CD8-positive, alpha-beta T cell (primary cell): ENCODE measurements at places on chromosomes 2 and 18.

DNA sequence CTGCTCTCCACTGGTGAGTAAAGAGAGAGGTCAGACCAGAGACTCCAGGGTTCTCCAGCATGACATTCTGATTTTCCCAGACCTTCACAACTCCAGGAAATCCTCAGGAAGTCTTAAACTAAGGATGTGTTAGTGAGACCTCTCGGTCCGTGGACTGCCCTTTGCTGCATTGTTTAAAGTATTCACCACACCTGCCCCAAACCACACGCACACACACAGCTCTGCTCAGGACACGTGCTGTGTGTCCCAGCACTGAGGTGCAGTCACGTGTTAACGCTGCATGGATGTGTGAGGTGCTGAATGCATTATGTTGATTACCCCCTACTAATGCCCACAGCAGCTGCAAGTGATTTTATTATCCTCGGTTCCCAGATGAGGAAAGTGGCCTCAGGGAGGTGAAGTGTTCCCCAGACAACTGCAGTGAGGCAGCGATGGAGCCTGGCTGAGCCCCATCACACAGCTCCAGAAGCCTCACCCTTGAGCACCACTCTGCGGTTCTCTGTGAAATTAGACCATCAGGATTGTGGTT is 68.4 kb downstream of the TRAPPC12 start:
- no peak for DNase-seq

- no peak for DNase-seq
Observed at GRCh38 chr18:79590191-79591031, 89.2 kb upstream of the CTDP1 start.

- no peak for DNase-seq
Observed at GRCh38 chr18:50726960-50727589, 92.7 kb downstream of the MRO start.

DNA sequence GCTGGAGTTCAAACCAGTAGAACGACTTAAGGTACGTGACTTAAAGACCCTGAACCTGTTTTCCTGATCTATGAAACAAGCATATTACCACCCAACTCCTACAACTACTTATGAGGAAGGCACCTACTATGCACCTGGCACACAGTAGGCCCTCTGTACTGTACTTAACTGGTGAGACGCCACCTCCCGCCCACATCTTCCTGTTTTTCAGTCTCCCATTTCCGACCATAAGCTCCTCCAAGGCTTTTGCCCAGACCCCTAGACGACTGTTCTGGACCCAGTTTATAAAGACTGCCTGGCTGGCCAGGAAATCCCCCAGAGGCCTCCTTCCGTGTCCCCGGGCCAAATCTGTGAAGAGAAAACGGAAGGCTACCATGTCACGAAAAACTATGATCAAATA is 1.5 kb downstream of the GALNT14 start:
- DNase-seq, result no peak

GRCh38 chr18:23205980-23206379 is 70.7 kb downstream of the CABLES1 start:
- no peak for DNase-seq

- peak; percentile 97 for DNase-seq
Observed at GRCh38 chr18:9136315-9137155, at the start of gene ANKRD12. ANKRD12 (plus strand) TSS chr18:9136781; CDS start chr18:9182433, 45,652 bp downstream.

DNA sequence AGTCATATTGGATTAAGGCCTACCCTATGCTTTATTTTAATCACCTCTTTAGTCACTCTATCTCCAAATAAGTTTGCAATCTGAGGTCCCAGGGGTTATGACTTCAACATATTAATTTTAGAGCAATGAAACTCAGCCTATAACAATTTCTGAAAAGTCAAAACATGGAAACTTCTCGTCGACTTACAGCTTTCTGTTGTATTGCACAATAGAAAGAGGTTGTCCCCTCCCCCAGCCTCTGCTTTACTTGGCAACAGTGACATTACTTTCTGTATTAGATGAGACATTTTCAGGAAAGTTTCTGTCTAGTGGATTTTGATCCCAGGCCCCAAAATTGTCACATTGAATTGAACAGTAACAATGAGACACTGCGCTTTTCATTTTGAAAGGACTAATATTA is 326.4 kb downstream of the THSD7B start:
- DNase-seq, result no peak

DNA sequence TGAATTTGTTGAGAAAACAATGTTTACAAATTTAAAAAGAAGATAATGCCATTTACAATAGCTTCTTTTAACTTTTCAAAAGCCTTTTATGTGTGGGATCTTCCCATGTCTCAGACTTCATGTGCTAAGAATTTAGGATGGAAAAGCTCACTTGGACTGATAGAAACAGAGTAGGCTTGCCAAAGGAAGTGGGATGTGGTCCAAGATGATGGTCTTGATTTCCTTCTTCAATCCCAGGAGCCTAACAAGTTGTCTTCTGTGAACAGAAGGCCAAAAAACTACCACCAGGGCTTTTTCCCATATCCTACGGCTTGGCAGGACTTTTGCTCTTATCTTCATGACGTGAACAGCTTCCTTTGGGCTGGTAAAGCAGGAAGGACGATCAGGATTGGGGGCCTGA is 9.5 kb downstream of the CXCR4 start:
- no peak for DNase-seq

- DNase-seq, result peak; percentile 19
Observed at GRCh38 chr2:20326163-20326780, 24.4 kb downstream of the PUM2 start.

DNA sequence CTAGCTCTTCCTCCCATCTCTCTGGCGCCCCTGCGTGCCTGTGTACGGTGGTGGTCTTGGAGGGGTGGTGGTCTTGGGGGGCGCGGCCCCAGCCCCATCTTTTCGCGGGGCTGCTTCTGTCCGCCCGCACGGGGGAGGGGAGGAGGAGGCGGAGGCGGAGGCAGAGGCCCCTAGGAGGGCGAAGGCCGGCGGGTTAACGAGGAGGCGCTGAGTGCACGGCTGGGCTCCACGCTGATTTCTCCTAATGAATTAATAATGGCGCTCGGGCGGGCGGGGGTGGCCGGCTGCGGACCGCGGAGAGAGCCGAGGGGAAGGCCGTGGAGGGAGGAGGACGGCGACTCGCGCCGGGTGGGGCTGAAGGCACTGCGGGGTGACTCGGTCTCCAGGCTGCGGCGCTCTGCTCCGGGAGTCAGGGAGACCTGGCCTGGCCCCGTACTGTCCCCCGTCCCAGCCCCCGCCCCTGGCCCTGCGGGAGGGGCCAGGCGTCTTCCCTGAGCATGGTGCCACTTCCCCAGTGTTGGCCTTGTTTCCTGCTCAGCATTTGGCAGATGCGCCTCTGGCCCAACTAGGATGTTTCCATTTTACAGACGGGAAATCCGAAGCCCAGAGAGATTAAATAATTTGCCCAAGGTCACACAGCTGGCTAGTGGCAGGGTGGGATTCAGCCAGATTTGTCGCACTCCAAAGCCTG is 6.0 kb downstream of the GAREM2 start:
- DNase-seq, result no peak

GRCh38 chr18:22541232-22541631 is 123.5 kb upstream of the CTAGE1 start:
- DNase-seq, result no peak

DNA sequence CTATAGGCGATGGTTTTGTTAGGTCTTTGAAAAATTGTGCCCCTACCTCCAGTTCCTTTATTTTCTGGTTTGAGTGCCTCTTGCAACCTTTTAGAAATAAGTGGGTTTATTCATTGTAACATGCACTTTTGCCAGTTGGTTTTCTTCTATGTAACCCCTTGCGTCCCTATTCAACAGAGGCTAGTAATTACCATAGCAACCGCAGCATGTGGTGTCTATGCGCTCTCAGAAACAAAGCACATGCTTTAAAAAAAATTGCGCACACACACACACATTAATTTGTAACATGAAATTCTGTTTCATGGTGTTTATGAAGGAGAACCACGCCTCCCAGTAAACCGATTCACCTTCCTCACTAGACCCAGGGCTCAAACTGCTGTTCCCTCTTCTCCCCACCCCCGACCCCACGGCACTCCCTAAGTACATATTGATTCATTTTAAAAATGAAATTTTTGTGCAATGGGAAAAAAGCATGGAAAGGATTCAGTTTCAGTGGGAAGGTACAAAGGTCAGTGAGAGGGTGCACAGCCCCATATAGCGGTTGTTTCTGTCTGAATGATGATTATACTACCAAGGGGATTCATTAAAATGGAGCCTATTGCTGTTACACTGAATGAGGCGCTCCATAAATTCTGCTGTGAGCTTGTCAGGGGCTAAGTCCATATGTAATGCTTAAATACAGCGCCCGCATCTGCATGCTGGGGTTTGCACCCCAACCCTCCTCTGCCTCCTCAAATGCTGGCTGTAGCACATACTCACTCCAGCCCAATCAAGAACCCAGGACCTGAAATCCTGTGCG is 206.9 kb downstream of the ICOS start:
- DNase-seq, result no peak

GRCh38 chr2:206936843-206937230 is 2.5 kb upstream of the CPO start:
- DNase-seq, result no peak

GRCh38 chr18:2636126-2636631 is 19.3 kb upstream of the SMCHD1 start:
- DNase-seq, result no peak

GRCh38 chr2:233471291-233472035 is 95.1 kb downstream of the USP40 start:
- DNase-seq, result peak; percentile 1

GRCh38 chr2:107687073-107687472 is 139.6 kb upstream of the RGPD4 start:
- DNase-seq, result no peak

GRCh38 chr2:118040891-118041290 is 27.0 kb upstream of the CCDC93 start:
- DNase-seq, result no peak

GRCh38 chr2:48504647-48505327 is 25.2 kb upstream of the STON1 start:
- no peak for DNase-seq

- DNase-seq, result no peak
Observed at GRCh38 chr2:128552806-128553551, 234.3 kb upstream of the HS6ST1 start.

DNA sequence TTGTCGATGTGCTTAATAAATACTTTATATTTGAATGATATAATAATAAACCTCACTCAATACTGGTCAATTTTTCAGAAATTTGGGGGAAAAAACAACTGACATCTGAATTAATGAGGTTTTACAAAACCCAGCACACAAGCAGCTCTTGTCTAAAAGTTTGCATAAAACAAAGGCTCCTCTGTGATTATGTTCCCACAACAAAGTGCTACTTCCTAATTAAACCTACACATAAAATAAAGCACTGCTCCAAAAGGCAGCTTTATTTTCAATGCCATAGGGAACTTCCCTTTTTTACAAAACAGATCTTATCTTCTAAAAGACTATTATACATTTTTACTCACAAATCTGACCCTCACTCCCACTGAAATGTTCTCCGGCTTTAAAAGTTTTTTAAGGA is 47.1 kb downstream of the LAMA1 start:
- DNase-seq, result no peak

DNA sequence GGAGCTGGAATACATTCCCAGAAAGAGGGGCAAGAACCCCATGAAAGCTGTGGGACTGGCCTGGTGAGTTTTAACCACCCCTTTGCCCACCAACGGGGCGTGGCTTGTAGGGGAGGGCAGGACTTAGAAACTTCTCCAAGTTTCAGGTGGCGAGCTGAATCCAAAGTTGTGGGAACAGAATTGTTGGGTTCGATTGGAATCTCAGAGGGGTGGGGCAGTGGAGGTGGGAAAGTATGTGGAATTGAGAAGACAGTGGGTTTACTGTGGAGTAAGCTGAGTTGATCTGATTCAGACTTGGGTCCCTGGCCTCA is 1.1 kb downstream of the PNKD start:
- DNase-seq, result no peak

DNA sequence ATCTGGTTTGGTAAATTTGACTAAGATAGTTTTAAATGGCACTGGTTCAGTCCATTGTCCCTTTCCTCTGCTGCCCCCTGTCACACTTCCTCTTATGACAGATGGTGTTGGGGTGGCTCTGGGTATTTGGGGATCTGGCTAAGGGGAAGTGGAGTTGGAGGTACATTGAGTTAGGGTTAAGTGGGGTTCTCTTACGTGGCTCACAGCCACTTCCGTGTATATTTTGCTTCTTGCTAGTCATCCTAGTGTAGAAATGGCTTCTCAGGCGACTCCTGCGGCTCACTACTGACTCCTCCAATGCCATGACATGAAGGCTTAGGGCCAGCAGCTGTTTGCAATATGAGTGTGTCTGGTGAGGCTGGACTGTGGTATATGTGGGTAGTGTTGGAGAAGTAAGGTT is 187.0 kb downstream of the HAUS1 start:
- DNase-seq, result no peak
